ENCODE measurements at places on chromosomes 13 and 19.
A peak's percentile ranks its signal among the peaks of the same experiment; 100 is the strongest.

DNA sequence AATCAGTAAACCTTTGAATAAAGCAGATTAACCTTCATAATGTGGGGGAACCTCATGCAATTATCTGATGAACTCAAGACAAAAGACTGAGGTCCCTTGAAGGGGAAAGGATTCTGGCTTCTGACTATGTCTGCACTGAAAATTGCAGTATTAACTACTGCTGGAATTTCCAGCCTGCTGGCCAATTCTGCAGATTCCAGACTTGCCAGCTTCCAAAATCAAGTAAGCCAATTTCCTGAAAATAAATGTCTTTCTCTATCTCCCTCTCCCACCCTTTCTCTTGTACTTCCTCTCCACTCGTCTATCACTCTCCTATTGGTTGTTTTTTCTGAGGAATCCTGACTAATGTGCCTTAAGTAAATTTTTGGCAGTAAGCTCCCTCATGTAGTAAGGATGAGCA, 1479.9 kb upstream of the PRR20A start:
- DNase-seq: no peak

- no peak for DNase-seq
Observed at GRCh38 chr19:39695759-39696158, 8.5 kb upstream of the LGALS14 start.

GRCh38 chr13:27857282-27857681, 62.5 kb upstream of the PDX1 start:
- DNase-seq: no peak

DNA sequence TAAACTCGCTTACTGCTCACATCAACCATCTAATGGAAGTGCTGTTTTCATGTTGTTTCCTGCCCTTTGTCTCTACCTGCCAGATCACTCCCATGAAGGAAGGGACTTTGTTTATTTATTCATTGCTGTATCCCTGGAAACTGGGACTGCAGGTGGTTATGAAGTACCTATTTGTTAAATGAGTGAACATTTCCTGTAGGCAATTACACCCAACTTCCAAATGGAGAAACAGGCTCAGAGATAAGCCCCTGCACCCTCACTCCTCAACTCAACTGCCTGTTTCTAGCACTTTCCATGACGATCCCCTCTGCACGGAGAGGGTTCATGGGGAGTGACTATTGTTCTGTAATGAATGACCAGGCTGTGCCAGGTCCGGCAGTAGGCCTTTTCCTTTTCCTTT, 1.9 kb upstream of the SELENOW start:
- no peak for DNase-seq

DNA sequence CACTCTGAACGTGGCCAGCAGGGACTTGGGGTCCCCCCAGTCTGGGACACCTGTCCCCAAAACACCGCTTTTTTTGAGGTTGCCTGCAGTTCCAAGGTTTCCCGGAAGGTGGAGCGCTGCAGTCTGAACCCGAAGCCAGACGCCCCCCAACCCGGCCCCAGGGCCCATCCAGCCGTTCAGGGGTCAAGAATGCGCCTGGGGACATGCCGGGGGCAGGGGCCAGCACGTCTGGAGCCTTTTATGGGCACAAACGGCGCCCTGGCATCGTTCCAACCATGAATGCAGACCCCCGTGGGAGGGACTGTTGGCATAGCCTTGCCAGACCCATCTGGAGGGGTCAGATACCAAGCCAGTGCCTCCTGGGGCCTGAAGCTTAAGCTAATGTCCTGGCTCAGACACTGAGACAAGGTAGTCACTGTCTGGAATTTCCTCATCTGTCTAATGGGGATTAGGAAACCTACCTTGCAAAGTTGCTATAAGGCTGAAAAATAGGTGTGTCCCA, 6.9 kb downstream of the S1PR5 start:
- DNase-seq: peak; percentile 67

- peak; percentile 38 for DNase-seq
Observed at GRCh38 chr19:46824890-46825730, 25.5 kb downstream of the AP2S1 start.

DNA sequence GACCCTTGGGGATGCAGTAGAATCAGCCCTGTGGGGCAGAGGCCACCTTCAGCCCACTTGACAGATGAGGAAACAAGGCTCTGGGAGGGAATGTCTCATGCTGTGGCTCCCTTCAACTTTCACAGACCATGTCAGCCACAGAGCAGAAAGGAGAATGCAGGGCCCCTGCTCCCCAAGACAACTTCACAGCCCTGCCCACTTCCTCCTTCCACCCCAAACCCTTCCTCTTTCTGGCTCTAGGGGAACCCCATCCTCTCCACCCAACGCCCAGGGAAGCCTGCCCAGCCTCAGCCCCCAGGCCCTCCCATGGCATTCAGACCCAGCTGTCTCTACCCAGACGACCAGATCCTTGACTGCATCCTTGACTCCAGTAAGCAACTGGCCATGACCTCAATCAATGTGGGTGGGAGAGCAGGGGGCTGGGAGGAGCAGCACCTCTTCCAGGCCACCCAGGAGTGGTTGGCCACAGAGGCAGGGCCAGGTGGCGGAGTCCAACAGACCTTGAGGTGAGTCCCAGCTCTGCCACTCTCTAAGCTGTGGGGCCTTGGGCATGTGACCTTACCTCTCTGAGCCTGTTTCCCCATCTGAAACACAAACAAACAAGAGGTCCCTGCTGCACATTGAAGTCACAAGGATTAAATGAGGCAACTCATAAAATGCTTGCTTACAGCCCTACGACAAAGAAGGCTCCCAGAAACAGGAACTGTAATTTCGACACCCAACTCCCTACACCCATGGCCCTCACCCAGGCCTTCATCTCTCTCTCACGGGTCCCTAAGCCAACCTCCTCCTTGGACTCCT, 15.8 kb downstream of the DEDD2 start:
- peak; percentile 76 for DNase-seq

- DNase-seq: no peak
Observed at GRCh38 chr13:99003851-99004471, 26.1 kb upstream of the DOCK9 start.

DNA sequence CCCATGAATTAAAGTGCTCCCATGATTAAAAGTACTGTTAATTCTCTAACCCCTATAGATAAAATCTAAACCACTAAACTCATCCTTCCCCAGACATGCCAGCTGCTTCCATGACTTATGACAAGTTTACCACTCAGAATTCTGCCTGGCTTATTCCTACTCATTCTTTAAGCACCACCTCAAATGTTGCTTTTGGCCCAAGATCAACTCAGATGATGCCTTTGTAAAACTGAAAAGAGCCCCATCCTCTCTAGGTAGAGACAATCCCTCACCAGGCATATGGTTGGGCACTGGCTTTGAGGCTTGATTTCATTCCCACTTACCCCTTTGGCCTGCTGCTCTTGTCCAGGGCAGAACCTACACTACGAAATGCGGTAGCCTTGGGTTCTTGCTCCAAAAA, 250.0 kb downstream of the DNAJC15 start:
- DNase-seq: no peak
